ENCODE measurements at places on chromosomes 2 and 18. TPM values are rescaled to one million over a fixed set of nuclear protein-coding genes. Genes with fewer than 3 reads are reported as not detected.

DNA sequence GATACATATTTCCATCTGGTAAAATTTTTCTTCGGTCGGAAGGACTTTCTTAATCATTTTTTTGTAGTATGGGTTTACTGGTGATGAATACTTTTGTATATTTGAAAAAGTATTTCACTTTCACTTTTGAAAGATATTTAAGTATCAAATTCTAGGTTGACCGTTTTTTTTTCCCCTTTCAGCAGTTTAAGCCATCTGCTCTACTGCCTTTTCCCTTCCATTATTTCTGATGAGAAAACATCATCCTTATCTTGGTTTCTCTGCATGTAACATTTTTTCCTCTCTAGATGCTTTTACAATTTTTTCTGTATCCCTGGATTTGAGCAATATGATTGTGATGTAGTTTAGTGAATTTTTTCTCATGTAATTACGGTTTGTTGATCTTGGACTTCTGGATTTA is 87.0 kb downstream of the MTX2 start:
- no peak for DNase-seq

DNA sequence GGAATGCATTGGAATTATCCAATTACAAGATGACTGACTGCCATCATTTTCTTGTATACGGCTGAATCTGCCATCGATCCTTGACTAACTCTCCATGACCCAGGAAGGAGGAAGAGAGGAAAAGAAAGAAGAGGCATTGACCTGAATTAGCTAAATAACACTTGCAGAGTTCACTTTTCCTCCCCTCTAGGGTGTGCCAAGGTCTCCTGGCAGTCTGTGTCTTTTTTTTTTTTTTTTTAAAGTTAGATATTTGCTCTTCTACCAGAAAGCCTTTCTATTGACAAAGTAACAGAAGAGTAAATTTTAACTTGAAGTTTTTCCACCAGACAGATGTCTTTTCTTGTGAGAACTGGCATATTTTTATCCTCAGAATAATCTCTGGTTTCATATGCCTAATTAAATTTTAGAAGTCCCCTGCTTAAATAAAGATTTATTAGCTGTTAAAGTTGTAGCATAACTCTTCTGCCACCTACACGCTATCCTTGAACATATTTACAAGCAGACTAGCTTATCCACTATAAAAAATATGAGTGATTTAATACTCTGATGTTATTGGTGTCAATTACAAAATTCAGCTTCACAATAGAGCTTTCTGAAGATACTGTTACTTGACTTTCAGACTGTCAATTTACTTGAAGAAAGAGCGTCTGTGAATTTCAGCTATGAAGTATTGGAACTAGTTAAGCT is 171.7 kb upstream of the ETAA1 start:
- DNase-seq, result no peak

GRCh38 chr18:9513971-9514512 is 38.7 kb downstream of the RALBP1 start:
- DNase-seq, result no peak

- DNase-seq, result peak; percentile 63
Measured at GRCh38 chr18:62767321-62767720, 52.0 kb downstream of the PHLPP1 start.

- DNase-seq, result no peak
Measured at GRCh38 chr18:69683176-69683575, 264.5 kb downstream of the CD226 start.

DNA sequence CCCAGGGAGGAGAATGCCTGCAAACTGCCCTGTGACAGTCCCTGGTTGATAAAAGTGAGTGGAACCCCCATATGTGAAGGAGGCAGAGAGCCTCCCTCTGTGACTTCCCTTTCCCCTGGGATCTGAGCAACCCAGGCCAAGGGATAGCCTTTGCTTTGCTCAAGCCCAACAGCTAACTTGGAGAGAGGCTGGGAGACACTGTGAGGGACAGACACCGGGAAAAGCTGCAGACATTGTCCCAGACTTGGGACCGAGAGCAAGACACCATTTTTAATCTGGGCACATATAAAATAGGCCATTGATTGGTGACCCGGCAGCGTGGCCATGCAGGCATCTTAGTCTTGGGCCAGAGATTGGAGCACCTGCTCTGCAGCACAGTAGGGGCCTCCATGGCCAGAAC is 96.1 kb upstream of the SALL3 start:
- DNase-seq, result no peak

GRCh38 chr2:85390941-85391669 is 19.1 kb downstream of the CAPG start:
- DNase-seq, result peak; percentile 52

DNA sequence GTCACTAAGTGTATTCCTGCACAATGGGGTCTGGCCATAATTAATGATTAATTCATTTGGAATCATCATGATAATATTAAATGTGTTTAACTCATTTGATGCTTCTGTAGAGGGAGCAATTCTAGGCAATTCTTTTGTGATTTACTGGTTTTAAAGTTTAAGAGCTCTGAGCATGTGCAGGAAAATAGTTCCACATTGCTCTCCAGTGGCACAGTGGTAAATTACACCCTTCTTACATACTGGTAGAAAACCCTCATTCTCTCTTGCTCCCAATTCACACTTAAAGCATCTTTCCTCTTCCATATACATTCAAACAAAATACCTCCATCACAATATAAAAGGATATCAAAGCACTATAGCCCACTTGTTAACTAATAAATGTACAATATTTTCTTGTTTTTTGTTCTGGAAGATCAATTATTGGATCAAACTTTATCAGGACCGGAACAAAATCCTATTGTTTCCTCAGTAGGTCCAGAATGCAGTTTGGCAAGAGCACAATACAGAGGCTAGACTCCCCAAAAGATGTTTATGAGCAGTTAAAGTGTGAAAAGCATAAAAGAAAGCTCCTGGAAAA is 844.3 kb downstream of the MBD2 start:
- peak; percentile 57 for DNase-seq

DNA sequence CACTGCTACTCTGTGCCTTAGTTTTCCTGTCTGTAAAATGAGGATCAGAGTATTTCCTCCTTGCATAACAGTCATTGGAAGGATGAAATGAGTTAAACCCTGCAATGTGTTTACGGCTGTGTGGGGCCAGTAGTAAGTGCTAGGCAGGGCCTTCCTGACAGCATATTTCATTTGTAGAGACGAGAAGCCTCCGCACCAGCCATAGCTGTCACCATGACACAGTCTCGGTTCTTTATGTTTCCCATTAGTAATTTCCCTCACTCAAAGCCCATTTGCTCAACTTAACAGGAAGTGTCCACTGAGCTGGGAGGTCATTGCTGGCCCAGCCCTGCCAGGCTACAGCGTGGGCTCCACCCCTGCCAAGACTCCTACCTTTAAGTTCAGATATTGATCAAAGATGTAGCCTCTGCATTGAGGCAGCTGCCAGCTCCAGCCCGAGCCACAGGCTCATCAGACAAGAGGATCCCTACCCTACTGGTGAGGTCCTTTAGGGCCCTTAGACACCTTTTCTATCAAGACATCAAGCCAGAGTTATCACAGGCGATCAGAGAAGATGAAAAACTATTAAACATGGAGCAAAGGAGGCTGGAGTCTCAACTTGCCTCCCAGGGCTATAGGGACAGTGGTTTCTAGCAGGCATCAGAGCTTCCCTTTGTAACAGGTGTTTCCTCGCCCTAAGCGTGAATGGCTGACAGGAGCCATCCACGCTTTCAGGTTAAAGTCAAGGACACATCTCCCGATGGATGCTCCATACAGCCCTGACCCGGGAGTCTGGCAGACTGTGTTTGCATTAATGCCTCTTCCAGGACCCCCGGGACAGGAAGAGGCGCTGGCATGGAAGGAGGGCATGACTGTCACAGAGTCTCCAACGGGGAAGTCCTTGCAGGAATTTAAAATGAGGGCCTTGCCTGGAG is 251.7 kb downstream of the NDUFA10 start:
- DNase-seq, result no peak

GRCh38 chr2:97673182-97673914 is 3.8 kb downstream of the C2orf92 start:
- peak; percentile 26 for DNase-seq

DNA sequence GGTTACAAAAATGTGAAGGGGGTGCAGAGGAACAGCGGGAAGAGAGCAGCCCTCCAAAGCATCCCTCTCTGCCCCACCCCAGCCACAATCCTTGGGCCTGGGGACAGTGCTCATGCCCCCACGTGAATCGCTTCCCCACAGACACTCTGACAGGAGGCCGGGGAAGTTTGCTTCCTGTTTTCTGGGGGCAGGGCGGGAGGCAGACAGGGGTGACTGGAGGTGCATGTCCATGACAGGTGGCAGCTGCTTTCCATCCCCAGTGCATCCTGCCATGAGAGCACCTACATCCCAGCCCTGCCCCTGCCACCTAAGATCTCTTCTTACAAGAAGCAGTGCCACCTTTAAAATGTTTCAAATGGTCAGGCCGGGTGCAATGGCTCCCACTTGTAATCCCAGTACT is 47.2 kb upstream of the UBE2F start:
- DNase-seq, result no peak

GRCh38 chr2:7108792-7109532 is 191.8 kb downstream of the RNF144A start:
- DNase-seq, result no peak

- no peak for DNase-seq
Measured at GRCh38 chr2:19138264-19138825, 220.1 kb downstream of the OSR1 start.

GRCh38 chr2:240129731-240130392 is 6.2 kb downstream of the COPS9 start:
- DNase-seq, result no peak

GRCh38 chr2:223469270-223470046 is 132.7 kb downstream of the SCG2 start:
- peak; percentile 78 for DNase-seq

GRCh38 chr2:173090973-173091660 is 15.5 kb downstream of the MAP3K20 start:
- no peak for DNase-seq

GRCh38 chr2:56127463-56128152 is 56.2 kb upstream of the CCDC85A start:
- no peak for DNase-seq

DNA sequence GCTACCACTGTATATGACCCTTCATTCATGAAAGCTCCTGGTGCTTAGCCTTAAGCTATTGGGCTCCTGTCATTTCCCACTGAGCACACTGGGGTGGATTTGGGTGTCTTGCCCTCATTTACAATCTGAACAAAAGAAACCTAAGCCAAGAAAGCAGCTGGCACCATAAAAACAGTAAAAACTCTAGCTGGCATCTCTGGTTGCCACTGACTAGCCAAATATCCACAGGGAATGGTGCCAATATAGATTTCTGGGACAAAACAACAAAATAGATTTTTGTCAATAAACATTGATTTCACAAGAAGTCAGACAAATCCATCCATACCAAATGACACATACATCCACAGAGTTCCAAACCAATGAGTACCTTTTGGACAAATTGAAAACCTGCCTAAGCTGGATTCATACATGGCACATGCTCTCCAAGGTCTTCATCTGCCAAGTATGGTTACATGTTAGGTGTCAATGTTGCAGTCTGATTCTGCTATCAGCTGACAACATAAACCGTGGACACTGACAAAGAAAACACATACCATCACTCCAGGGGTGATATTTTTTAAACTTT is 1081.5 kb upstream of the ZEB2 start:
- no peak for DNase-seq

DNA sequence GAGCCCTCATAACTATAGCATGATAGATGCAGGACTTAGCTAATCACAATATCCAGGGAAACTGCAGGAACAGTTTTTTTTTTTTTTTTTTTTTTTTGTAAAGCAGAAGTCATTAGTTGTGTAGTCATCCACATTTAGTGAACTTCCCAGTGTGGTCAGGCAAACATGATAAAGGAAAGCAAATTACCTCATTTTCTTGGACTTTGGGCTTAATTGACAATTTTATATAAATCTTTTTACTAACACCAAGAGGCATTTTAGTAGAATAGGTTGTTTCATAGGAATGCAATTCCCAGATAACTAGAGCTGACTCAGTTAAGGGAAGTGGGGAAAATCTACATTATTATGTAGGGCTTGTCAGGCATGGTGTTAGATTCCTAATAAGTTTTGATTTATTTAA is 142.7 kb upstream of the GCFC2 start:
- DNase-seq, result no peak

DNA sequence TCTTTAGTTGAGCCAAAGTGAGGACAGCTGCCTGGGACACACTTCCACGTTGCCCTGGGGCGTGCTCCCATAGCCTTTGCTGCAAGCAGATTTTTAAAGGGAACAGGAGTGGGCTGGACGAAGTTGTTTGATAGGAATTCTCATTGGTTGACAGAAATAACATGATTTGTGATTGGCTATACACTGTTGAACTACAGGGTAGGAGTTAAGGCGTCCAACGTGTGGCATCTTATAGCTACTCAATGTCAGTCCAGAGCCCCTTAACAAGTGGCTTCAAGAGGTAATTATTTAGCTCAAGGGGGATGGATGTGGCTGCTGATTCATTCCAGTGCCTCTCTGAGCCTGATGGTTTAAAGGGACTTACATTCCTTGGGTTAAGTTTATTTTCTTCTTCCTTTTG is 65.5 kb downstream of the ACAA2 start:
- peak; percentile 30 for DNase-seq

The BIRC6 gene
- total RNA-seq, result 54.2 TPM

The POMC gene
- not detected for total RNA-seq

The SLC8A1 gene
- total RNA-seq, result 8.3 TPM

The TM4SF20 gene
- total RNA-seq, result not detected

The CCDC74A gene
- 0.27 TPM for total RNA-seq

The CIB4 gene
- total RNA-seq, result not detected

The LYPD1 gene
- total RNA-seq, result 51.6 TPM

The PELI1 gene
- total RNA-seq, result 4.5 TPM

Data from HT1080 (cell line).